Jurkat, Clone E6-1 (cell line): ENCODE measurements at places on chromosomes 11 and 22.

DNA sequence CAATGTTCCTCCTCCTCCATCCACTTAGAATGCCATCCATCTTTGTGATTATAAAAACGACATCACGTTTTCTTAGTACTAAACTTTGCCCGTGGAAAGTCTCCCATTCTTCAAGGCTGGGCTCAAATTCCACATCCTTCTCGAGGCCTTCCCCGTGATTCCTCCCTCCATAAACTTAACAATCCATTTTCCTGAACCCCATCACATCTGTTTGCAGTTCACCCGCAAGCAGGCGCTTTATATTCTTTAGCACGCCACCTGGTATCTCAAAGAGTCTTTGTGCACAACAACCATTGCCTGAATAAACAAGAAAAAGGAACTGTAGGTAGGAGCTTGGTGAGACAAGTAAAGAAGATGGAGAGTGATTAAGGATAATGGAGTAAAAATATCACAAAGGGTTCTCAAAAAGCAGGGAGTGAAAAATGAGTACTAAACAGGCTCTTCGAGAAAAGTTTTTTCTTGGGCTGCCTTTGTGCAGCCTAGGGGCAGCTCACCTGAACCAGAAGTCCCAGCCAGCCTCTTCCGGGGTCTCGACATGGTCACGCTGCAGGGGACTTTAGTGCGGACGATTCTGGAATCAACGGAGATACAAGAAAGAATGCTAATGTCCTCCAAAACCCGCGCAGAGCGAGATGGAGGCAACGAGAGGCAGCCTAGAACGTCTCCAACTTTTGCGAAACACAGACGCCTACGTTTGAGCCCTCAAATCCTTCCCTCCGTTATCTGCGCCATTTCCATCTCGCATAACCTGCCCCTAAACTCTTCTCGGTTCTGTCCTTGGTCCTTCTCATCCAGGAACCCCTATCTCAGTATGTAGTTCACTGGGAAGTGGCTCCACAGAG lies 585 bp downstream of the THYN1 start:
- no peak for DNase-seq

DNA sequence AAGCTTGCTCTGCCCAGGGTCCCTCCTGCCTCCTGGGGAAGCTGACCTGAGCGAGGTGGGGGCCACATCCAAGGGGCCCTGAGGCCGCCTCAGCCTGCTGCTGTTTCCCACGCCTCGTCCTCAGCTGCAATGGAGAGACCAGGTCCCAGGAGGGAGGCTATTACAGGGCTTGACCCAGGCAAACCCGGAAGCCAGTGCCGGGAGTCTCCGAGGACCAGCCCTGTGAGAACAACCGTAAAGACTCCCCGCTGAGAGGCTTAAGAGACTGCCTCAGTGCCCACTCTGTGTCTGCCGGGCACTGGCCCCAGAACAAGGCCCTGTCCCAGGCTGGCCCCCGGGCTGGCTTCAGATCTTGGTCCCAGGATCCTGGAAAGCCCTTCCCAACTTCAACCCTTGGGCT lies 124.3 kb upstream of the FGF3 start:
- no peak for DNase-seq

DNA sequence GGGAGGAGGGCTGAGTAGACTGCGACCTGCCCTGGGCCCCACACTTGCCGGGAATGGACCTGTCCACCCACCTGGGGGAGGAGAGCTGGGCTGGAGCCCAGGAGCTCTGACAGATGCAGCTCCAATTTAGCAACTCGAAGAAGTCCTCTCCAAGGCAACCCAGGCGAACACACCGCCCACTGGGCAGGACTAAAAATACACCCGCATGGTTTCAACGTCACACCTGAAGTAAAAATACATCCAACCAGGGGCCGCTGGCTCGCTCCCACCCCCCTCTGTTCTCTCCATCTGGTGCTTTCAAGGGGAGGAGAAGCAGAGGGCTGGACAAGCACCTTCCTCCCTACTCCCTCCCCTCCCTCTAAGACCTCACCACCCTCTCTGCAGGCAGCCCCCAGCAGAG lies 119.9 kb downstream of the FEZ1 start:
- DNase-seq = no peak

- DNase-seq = no peak
Observed at GRCh38 chr11:113773092-113773415, 438 bp downstream of the ZW10 start.

GRCh38 chr11:24437123-24437522 lies 59.7 kb upstream of the LUZP2 start:
- no peak for DNase-seq

DNA sequence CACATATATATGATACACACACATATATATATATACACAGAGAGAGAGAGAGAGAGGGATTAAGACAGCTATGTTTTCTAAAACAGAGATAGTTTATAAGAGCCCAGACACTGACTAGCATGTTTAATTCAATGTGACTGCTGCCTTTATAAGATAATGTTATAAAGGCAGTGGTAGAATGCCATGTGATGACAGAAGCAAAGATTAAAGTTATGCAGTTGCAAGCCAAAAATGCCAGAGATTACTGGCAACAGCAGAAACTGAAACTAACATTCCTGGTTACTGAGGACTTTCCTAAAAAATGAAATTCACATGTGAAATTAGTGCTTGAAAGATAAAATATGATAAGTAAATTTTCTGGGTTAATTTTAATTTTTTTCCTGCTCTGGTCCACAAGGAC lies 1888.9 kb downstream of the LRRC4C start:
- DNase-seq = no peak

DNA sequence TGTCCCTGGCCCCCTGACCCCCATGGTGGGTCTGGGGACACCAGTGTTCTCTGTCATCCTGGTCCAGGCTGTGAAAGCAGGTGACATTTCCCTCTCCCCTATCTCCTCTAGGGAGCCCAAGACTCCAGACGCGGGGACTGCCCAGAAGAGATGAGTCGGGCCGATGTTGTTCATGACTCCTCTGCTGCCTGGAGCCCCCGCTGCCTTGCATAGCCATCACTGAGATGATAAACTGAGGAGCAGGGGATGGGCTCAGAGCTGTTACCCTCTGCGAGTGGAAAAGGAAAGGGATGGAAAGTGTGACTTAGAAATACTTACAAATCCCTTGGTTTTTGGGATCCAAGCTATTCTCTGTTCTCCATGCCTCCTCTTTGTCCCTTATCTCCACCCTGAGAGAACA lies 209.6 kb downstream of the DSCAML1 start:
- DNase-seq = no peak

- no peak for DNase-seq
Observed at GRCh38 chr11:14417617-14418374, 58.8 kb upstream of the RRAS2 start.

GRCh38 chr11:1934335-1935155 lies 12.6 kb upstream of the MRPL23 start:
- no peak for DNase-seq

DNA sequence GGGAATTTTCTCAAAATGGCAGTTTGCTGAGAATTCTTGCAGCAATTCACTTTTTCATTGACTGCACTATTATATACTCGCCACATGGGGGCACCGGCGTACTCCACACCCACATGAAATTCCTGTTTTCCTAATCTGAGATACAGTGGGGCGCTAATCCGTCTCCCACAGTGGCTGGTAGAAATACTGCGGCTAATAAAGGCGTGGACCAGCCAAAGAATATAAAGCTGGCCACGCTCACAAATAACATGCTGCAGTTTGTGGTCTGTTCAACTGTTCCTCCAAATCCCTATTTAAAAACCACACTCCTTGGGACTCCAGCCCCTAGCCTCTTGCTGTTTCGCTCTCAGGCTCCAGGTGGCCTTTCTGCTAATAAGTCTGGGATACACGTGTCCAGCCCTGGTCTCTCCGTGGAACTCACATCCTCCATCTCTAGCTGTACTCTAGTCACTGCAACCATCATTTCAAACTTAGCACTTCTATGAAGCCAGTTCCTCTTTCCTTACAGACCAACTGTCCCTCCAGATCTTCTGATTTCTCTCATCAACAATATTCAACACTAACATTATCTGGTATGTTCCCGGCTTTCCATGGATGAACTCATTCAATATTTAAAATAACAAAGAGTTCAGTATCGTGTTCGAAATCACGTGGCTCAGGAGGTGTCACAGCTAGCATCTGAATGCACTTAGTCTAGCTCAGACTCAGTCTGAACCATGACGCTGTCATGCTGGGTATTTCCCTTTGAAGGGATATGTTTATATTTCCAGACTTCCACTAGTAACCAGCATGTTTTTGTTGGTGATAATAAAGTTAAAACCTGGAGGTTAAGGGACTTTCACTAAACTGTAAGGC lies 22.0 kb downstream of the TBRG1 start:
- peak; percentile 32 for DNase-seq

DNA sequence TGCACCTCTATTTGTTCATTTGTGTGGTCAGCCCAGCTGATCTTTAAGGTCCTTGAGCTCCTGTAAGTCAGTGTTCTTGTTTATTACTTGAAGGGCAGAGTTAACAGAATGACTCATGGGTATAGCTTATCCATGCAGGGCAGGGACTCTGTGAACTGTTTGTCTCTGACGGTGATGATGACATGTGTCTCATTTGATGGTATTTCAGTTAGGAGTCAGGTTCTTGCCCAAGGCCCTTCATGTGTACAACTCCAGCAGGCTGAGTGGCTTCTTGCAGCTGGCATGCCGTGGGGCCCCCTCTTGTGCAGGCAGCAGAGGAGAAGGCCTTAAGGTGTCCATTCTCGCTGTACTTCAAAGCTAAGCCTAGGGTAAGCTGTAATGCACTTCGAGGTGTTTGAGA lies 165.1 kb downstream of the DBX1 start:
- no peak for DNase-seq

DNA sequence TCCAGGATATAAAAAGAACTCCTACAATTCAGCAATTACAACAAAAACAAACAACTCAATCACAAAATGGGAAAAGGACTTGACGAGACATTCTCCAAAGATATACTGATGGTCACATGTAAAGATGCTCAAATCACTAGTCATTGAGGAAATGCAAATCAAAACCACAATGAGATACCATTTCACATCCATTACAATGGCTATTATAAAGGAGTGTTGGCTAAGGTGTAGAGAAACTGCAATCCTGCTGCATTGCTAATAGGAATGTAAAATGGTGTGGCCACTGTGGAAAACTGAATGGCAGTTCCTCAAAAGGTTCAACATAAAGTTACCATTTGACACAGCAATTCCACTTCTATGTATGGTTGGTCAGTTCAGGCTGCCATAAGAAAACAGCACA lies 11.8 kb upstream of the TBCEL start:
- no peak for DNase-seq

DNA sequence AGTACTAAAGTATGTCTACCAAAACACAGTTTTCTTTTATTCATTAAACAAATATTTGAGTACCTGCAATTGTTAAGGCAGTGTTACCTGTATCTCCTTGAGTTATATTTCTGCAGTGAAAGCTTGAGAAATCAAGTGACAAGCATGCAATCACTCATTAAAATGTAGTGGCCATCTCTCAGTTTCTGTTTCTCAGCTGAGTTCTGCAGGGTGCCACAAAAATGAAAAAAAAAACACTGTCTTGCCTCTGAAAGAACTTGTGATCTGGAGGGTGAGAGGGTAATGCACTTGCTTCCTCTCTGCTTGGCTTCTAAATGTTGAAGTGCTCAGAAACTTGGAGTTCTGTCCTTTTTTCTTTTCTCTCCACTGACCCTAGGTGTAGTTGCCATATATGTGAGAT lies 6.8 kb downstream of the QSER1 start:
- no peak for DNase-seq

DNA sequence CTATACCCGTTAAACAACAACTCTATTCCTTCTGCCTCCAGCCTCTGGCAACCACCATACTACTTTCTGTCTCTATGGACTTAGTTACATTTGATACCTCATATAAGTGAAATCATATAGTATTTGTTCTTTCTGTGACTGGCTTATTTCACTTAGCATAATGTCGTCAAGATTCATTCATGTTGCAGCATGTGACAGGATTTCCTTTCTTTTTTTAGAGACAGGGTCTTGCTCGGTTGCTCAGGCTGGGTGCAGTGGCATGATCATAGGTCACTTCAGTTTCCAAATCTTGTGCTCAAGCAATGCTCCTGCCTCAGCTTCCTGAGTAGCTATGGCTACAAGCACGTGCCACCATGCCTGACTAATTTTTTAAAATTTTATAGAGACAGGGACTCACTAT lies 29.4 kb upstream of the SORL1 start:
- DNase-seq = no peak

- no peak for DNase-seq
Observed at GRCh38 chr11:127103586-127104388, 103.2 kb upstream of the KIRREL3 start.

GRCh38 chr11:1549338-1550330 lies 22.4 kb downstream of the DUSP8 start:
- DNase-seq = no peak

DNA sequence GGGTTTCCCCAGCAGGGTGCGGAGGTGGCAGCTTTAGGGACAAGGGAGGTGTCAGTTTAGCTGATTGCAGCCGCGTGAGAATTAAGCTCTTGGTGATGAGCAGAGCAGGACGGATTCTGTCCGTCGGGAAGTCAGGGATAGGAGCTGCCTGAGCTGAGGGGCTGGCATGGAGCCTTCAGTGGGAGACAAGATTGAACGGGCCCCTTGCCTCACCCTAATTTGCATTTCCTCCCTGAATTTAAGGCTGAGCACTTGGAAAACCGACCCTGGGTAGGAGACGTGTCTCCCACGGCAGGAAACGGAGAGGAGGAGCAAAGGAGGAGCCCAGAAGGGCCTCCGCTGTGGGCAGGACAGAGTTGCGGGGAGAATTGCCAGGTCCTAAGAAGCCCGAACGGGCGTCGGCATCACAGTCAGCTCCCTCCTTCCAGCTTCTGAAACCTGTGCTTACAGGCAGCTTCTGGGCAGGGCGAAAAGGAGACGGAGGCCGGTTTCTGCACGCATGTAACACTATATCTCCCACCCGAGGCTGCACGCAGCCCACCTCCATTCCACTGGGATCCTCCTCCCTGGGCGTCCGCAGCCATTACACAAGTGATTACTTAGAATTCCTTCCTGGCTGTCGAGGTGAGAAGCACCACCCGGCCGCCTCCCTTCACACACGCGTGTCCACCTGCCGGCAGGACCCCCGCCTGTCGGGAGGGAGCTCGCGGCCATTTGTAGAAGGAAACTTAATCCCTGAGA lies 345.8 kb downstream of the BRD1 start:
- DNase-seq = no peak

DNA sequence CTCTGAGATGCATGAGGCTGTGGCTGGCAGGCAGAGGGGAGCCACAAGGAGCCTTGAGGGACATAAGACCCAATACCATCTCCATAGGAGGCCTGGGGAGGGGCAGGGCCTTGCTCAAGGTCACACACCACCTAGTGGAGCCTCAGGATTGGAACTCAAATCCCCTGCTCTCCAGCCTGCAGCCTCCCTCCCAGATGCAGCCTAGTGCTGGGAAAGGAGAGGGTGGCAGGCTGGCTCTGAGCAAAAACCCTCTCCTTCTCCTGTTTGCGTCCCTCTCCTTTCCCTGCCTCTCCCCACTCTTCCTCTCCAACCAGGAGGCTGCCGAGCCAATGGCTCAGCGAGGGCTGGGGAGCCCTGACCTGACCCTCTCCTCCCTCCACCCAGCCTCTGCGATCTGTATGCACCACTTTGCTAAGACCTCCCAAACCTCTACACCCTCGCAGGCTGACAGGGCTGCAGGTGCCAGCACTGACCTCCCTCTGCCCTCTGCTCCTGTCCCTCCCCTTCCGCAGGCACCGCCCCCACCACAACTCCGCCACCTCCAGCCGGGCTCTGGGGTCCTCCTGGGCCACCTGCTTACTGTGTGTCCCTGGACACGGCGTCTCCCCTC lies 14.7 kb downstream of the IGLL1 start:
- DNase-seq = no peak

GRCh38 chr11:12606597-12606996 lies 67.6 kb upstream of the TEAD1 start:
- DNase-seq = no peak
